Inflammatory macrophage treated with lipopolysaccharide for 4 hours (primary cell): ENCODE measurements at places on chromosomes 2 and 18.

- no peak for DNase-seq
These were observed 767 bp upstream of the NPPC start for GRCh38 chr2:231926761-231927565.

GRCh38 chr2:137379186-137379585 lies 585.1 kb upstream of the HNMT start:
- DNase-seq: no peak

DNA sequence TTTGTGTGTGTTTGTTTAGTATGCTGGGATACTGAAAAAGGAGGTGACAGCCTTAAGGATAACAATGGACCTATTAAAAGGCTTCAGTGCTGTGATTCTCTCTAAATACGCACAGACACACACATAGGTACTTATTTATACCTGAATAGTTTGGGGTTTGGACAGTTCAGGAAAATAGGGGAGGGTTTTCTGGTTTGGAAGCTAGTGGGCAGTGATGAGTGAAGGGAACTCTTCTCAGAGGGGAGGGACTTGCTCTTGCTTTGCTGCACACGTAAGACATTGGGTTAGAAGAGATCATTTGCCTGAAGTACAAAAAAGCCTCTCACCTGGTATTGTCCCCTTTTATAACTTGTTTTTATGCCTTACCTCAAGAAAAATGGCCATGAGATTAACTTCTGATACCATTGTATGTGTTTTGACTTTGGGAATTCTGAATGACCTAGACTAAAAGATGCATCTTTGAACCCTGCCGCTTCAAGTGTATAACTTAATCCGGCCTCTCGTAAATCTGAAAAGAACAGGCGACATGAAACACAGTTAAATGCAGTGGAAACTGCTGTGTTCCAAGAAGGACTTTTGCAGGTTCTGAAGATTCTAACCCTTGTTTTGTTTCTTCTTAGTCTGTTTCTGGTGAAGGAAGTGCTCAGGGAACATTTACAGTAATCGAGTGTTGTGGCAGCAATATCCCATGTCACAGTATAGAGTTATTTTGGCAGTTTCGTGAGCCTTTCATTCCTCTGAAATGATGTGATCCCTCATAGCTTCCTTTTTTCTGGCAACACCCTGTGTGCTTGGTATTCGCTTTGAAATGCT lies 2.5 kb downstream of the CRIM1 start:
- no peak for DNase-seq

- no peak for DNase-seq
These were observed 36.2 kb downstream of the HJURP start for GRCh38 chr2:233817995-233818638.

GRCh38 chr2:219406861-219407230 lies 11.3 kb upstream of the DES start:
- DNase-seq: no peak

GRCh38 chr2:203908066-203908796 lies 28.3 kb upstream of the ICOS start:
- DNase-seq: peak; percentile 87

DNA sequence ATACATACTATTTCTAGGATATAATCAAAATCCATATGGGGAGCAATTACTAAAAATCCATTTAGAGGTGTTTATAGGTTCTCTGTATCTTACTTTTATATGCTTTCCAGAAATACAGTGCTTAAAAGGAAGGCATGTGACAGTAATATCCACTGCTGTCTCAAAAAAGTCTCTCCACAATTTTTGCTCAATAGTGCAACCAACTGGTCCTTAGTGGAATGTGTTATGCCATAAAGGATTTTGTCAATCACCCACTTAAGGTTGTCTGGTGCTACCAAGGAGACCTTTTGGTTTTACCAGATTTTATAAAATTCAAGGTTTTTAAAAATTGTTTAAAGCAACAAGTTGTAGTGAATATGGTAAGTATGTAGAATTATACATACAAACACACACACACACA lies 328.5 kb upstream of the DSEL start:
- DNase-seq: no peak

DNA sequence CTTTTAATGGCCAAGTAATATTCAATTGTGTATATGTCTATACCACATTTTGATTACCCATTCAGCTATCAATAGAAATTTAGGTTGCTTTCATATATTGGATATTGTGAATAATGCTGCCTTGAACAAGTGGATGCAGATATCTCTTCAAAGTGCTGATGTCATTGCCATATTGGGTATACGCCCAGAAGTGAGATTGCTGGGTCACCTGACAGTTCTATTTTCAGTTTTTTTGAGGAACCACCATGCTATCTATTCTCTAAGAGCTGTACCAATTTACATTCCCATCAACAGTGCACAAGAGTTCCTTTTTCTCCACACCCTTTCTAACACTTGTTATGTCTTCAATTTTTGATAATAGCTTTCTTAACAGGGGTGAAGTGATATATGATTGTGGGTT lies 306.9 kb downstream of the ZNF516 start:
- no peak for DNase-seq

- no peak for DNase-seq
These were observed 92.3 kb upstream of the TANK start for GRCh38 chr2:161067846-161068350.

DNA sequence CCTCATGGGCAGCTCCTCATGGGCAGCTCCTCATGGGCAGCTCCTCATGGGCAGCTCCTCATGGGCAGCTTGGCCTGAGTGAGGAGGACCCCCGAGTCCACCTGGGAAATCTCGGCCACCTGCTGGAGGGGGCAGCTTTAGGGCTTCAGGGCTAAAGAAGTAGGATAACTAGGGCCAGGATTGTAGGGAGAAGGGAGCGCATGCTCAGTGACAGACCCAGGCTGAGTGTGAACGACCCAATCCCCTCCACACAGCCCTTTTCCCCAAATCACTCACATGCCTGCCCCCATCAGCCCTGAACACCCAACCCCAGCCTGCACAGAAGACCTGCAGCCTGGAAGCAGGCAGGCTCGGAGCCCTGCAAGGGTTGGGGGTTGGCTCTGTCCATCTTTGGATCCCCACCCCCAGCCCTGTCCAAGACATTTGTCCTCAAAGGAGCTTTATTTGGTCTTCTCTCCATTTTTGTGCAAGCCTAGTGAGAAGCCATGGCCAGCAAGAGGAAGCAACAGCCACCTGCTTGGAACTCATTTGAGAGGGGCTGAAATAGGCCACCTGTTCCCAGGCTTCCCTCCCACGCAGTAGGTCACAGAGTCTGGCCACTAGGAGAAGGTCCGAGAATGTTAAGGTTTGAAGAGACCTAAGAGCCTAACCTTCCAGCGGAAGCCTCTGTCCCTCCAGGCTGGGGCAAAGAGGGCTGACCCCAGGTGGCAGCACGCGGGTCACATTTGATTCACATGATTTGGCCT lies 249.9 kb downstream of the TNS1 start:
- no peak for DNase-seq

GRCh38 chr2:98607104-98607503 lies 1.2 kb downstream of the COA5 start:
- no peak for DNase-seq

DNA sequence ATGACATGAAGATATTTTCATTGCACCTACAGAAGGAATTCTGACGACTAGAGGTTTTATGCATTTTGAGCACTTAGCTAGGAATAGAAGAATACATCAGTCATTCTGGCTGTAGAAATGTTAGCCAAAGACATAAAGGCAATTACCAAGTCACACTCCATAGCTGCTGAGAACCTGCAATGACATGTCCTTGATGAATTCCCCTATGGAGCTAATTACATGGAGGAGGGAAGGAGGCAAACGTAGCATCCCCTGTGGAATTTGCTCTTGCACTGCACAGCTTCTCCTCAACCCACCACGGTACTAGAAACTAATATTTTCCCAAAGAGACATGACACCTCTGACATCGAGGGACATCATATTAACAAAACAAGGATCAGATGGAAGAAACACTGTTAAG lies 174.0 kb upstream of the SESTD1 start:
- no peak for DNase-seq

GRCh38 chr18:44393406-44393805 lies 287.3 kb upstream of the SETBP1 start:
- DNase-seq: no peak

DNA sequence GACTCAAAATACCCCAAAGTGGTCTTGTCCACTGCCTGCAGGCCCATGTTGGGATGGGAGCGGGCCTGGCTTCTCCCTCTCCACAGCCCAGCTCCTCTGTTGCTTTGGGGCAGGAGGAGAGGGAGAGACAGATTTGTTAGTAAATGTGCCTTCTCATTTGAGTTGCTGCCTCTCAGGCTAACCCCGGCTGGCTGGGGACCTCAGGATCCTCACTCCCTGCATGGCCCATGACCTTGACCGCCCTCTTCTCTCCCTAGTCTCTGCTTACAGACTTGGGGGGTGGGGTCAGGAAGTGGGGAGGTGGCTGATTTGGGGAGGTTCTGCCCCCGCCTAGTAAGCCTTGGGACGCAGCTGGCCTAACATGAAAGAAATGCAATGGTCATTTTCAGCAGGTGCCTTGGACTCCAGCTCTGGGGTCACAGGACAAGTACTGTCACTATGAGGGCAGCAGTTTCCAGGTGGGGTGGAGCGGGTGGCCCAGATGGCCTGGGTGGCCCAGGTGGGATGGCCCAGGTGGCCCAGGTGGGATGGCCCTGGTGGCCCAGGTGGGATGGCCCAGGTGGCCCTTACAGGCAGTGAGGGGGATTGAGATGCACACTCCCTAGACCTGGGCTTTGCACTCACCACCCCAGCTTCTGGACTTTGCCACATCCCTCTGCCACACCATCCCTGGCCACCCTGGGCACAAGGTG lies 24.1 kb downstream of the HJURP start:
- DNase-seq: no peak

GRCh38 chr18:27109451-27109850 lies 75.7 kb downstream of the CHST9 start:
- DNase-seq: no peak

DNA sequence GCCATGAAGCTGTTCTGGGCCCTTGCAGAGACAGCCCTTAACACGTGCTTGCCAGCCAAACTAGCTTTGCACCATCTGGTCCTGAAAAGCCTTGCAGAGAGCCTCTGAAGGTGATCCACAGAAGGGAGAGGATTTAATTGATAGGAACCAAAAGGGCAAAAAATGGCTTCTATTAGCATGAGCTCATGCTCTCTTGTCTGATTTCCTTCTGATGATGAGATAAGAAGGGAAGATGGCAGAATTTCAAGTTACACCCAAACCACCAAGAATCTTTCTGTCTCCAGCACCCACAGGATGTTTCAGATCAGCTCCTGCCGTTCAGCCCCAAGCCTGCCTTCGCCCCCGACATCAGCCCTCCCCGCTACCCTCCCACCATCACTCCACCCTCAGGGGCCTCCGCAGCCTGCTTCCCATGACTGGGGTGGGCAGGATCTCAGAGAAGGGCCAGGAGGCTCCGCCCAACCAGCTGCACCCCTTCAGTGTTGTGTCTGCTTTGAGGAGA lies 23.4 kb upstream of the GLI2 start:
- no peak for DNase-seq

GRCh38 chr2:2672249-2672648 lies 341.2 kb upstream of the MYT1L start:
- no peak for DNase-seq

DNA sequence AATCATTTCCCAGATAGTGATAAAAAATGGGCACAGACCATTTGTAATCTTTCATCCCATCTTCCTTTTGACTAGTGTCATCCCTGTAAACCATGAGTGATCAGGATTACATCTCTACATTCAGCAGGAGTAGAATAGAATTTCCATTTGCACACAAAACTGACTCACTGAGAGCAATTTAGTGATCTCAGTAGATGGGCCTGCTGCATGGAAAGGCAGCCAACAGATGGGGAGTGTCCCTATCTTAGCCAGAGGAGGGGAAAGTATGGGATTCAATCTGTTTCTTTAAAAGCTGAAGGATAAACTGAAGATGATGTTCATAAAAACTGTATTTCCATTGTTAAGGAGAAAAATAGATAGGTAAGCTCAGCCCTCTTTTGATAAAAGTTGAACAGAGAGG lies 441.7 kb downstream of the ZNF521 start:
- DNase-seq: no peak

DNA sequence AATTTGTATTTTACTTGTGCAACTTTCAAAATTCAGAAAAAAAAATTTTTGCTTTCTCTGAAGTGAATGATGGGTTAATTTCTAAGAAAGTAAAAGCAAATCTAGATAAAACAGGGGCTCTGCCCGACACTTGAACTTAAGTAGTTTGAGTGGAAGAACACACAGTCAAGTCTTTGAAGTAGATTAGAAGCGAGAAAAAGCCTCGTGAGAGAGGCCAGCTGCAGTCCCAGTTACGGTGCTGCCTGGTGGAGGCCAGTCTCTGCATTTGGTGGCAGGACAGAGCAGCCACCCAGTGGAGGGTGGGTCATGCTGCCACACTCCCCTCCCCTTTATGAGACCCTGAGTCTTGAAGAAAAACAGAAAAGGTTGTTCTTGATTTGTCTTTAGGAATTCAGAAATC lies 81.8 kb downstream of the INPP5D start:
- no peak for DNase-seq

DNA sequence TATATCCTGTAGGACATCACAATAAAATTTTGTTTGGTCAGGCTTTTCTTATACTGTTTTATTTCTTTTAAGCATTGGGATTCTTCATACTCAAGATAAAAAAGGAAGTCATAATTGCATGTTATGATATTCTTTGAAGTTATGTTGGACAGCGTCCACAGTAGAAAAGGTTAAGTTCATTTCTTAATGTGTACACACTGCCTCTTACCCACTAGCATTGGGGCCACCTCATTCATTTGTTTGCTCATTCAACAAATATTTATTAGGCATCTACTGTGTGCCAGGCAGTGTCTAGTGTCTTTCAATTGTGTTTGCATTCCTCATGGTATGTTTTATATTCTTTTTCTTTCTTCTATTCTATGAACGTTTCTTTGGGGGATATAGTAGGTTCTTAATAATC lies 70.2 kb downstream of the PTPRM start:
- DNase-seq: no peak

DNA sequence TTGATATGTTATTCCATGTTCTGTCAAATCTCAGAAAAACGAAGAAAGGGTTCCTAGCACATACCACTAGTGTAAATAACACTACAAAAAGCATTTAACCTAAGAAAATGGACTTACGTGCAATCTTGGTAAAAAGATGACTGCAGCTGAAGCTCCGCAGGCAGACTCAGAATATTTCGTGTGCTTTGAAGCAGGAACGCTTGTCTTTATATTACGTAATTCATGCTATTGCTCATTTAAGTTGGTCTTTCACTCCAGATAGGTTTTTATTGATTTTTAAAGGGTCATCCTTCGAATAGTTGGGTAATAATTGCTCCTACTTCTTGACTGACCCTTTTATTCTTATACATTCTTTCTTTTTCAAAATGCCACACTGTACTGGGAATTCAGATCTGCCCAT lies 44.0 kb downstream of the ID2 start:
- no peak for DNase-seq

- no peak for DNase-seq
These were observed 77.0 kb downstream of the ZSWIM2 start for GRCh38 chr2:186771850-186772463.

DNA sequence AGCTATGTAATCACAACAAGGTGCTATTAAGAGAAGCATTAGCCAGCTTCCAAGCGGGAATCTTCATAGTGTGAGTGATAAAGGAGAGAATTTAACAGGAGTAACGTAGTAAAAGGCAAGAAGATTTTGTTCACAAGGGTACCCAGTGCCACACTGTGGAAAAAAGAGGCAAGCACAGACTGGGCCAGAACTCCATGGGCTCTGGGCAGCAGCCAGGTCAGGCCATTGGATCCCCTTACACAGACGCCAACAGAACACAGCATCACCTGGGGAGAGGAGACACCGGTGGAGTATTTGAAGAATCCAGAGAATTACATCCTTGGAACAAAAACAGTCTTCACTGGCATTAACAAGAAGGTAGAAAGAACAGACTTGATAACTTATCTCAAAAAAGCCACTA lies 21.2 kb downstream of the AMER3 start:
- no peak for DNase-seq
